Hepatic stellate cell (primary cell): ENCODE measurements at places on chromosomes 13 and 19.

DNA sequence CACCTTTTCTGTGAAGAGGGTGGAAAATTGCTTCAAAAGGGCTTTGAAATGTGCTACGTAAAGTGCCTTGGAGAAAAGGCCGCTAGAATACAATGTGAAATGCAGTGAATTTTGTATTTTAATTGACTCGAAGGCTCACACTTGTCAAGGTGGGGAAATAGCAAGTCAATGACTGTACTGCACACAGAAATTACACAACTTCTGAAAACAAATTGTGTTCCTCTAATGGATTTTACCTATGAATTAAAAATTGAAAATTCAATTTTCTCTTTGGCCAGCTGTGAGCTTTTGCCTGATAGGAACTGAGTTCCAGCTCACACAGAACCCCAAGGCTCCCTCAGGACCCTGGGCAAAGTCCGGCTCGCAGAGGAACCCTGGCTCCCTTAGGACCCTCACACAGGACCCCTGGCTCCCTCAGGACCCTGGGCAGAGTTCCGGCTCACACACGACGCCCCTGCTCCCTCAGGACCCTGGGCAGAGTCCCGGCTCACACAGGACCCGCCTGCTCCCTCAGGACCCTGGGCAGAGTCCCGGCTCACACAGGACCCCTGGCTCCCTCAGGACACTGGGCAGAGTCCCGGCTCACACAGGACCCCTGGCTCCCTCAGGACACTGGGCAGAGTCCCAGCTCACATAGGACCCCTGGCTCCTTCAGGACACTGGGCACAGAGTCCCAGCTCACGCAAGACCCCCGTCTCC lies 324.9 kb downstream of the UQCRFS1 start:
- no peak for DNase-seq

DNA sequence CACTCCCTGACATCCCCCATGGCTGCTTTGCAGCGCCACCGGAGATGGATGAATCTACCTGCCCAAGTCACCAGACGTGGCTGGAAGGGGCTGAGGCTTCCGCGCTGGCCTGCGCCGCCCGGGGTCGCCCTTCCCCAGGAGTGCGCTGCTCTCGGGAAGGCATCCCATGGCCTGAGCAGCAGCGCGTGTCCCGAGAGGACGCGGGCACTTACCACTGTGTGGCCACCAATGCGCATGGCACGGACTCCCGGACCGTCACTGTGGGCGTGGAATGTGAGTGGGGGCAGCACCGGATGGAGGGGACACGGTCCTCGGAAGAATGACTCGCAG lies 4.6 kb downstream of the ICAM5 start:
- DNase-seq: no peak

DNA sequence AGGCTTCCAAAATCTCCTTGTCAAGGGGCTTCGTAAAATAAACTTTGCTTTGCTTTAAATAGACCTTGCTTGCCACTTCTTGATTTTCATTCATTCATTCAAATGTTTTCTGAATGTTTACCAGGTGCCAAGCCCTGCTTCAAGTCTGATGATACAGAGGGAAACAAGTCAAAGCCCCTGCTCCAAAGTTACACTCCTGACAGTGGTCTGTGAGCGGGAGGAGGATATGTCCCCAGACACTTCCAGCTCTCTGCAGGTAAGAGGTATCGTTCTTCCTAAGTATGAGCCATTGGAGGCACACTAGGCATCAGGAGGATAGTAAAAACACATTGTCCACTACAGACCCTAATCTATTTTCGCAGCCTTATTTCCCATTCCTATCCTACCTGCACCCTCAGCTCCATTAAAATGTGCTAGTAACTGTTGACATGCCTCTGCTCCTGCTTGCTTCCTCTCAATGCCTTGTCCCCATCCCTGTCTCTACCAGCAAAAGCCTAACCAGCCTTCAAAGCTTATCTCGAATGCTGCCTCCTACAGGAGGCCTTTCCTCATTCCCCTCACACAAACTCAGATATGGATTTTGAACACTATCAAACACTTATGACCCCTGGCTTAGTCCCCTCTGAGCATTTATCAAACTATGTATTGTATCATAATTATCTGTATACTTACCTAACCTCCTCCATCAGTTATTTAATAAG lies 6.2 kb upstream of the WBP4 start:
- no peak for DNase-seq

- DNase-seq: no peak
Measured at GRCh38 chr19:39867952-39868351, 21.8 kb upstream of the FBL start.

GRCh38 chr19:681029-682019 lies 5.1 kb downstream of the FSTL3 start:
- DNase-seq: no peak

- no peak for DNase-seq
Measured at GRCh38 chr13:33543631-33544265, 258.2 kb upstream of the STARD13 start.

DNA sequence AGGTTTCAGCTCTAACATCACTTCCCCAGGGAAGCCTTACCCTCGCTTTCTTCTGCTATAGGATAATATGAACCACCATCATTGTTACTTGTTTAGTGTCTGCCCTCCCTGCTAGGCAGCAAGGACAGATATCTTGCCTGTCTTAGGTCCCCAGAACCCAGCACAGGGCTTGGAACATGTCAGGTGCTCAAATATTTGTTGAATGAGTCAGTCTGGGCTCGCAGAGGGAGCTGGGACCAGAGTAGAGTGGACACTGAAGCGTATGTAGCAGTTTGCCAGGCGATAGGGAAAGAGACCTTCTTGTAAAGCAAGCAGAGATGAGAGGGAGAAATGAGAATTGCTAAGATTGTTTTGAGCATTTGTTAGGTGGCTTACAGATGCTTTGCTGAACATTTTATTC lies 11.7 kb downstream of the BCKDHA start:
- no peak for DNase-seq

GRCh38 chr13:22049384-22049783 lies 378.5 kb downstream of the FGF9 start:
- no peak for DNase-seq

- no peak for DNase-seq
Measured at GRCh38 chr13:35927567-35928021, 203.6 kb downstream of the DCLK1 start.

DNA sequence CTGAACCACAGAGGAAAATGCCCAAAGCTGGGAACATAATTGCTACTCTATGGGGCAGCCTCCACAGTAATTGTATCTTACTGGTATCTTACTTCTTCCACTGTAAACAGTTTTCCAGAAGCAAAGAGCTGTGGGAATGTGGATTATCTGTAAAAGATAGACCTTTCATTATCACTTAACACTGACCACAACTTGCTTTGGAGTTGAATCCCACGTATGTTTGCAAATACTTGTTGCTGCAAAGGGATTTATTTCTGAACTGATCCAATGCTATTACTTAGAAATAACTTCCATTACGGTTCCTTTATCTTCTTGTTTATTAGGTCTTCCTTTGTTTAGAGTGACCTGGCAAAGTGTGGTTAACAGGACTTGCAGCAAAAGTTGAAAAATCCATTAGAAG lies 218.1 kb downstream of the KCTD12 start:
- DNase-seq: no peak

- peak; percentile 20 for DNase-seq
Measured at GRCh38 chr13:28531845-28532387, 37.0 kb upstream of the FLT1 start.

- DNase-seq: no peak
Measured at GRCh38 chr19:34368338-34368737, 3.3 kb downstream of the GPI start.

GRCh38 chr13:32134241-32135055 lies 102.9 kb downstream of the FRY start:
- DNase-seq: no peak

DNA sequence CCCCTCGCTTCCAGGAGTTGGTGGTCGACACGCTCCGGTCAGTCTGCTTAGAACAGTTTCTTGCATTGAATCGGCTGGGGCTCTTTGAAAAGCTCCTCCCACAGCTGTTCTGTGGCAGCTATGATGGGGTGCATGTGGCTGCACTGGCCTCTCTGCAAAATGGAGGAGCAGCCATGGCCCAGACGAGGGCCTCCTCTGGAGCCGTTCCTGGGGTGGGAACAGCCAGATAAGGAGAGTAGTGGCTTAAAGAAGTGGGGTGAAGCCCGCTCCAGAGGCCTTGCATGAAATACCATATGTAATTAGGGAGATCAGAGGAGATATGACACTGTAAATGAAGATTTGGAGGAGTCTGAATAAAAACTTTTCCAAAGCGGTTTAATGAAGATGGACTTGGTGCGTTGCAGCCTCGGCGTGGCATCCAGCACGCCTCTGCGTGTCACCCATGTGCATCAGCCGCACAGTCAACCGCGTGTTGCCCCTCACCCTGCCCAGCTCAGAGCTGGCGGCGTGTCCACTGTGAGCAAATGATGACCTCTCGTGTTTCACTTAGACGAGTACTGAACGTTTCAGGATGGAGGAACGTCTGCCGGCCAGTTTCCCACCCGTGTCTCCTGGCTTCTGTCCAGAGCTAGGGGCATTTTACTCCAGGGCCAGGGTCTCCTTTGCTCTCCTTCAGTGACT lies 199.2 kb downstream of the TEX29 start:
- DNase-seq: no peak

DNA sequence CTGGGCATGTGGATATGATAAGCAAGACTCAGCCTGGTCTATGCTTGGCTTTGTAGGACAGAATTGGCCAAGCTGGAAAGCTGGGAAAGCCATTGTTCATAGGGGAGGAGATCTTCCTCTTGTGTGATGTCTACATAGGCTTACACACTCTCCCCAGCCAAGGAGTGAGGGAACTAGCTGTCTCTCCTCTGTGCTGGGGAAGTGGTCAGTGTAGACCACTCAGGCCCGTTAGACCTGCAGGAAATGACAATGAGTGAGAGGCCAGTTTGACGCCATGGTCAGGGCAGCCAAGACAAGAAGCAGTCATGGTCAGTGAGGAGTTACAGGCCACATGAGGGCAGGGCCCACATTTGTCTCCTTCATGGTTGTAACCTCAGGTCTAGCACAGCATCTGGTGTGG lies 159.1 kb upstream of the KL start:
- no peak for DNase-seq

DNA sequence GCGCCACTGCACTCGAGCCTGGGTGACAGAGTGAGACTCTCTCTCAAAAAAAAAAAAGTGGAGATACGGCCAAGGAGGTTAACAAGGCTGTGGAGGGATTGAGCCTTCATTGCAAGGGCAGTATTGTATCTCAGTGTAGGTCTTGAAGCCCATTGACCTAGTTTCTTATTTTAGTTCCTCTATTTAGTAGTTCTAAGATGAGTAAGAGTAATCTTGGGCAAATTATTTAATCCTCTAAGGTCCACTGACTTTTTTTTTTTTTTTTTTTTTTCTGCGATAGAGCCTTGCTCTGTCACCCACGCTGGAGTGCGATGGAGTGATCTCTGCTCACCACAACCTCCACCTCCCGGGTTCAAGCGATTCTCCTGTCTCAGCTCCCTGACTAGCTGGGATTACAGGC lies 14.3 kb upstream of the ILF3 start:
- no peak for DNase-seq

- no peak for DNase-seq
Measured at GRCh38 chr19:38557205-38557799, 60.5 kb downstream of the MAP4K1 start.

DNA sequence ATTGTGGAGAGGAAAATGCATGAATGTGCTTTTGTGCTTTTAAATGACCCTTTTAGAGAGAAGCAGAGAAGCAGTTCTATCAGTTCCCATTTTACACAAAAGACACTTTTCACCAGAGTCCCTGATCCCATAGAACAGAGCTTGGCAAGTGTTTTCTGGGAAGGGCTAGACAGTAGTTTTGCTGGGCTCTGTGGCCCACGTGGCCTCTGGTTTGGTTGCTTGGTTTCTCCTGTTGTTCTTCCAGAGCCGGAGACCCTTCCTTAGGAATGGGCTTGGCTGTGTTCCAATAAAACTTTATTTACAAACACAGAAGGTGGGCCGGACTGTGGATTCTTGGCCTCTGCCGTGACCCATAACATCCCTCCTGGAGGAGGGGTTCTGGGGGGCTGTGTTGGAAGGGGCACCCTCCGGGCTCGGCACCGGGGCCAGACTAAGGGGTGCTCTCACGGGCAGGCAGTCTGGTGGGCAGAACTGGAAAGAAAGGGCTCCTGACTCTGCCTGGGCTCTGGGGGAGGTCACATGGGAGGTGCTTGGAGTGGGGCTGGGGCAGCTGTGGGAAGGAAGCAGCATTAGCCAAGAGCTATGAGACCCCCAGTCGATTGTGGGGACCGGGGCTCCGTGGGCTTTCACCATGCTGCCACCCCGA lies 3.2 kb downstream of the SPPL2B start:
- DNase-seq: no peak

- no peak for DNase-seq
Measured at GRCh38 chr19:1487576-1488281, 2.4 kb downstream of the PCSK4 start.

- no peak for DNase-seq
Measured at GRCh38 chr13:39760521-39760920, 105.1 kb downstream of the COG6 start.

DNA sequence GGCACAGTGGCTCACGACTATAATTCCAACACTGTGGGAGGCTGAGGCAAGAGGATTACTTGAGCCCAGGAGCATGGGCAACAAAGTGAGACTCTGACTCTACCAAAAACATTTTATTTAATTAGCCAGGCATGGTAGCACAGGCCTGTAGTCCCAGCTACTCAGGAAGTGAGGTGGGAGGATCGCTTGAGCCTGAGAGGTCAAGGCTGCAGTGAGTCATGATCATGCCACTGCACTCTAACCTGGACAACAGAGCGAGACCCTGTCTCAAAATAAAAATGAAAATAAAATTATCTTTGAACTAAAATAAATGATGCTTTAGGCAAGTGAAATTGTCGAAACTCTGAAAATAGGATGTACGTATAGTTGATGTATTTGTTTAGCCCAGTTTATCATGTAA lies 8.2 kb upstream of the CLN5 start:
- no peak for DNase-seq

- DNase-seq: no peak
Measured at GRCh38 chr13:68027306-68027705, 797.2 kb upstream of the PCDH9 start.

- DNase-seq: no peak
Measured at GRCh38 chr19:48914181-48914580, 14.1 kb downstream of the NUCB1 start.

- DNase-seq: peak; percentile 46
Measured at GRCh38 chr13:75357576-75358289, 124.2 kb downstream of the TBC1D4 start.

- DNase-seq: no peak
Measured at GRCh38 chr19:33206261-33207039, 12.3 kb downstream of the LRP3 start.

GRCh38 chr19:48837051-48837524 lies 797 bp upstream of the HSD17B14 start:
- DNase-seq: peak; percentile 24

GRCh38 chr19:48152551-48152950 lies 17.6 kb downstream of the LIG1 start:
- DNase-seq: peak; percentile 55

GRCh38 chr13:68897331-68897928 lies 1210.2 kb upstream of the ATXN8OS start:
- DNase-seq: no peak
